ENCODE measurements at places on chromosomes 3 and 15. TPM values are rescaled to one million over a fixed set of nuclear protein-coding genes. Genes with fewer than 3 reads are reported as not detected.

The MANF gene
- 39.3 TPM for total RNA-seq

- H3K27me3 ChIP-seq = peaks cover 4% of the 10 kb centered on the region
- peak within 1 kb of the TSS; percentile 86 for H3K4me3 ChIP-seq
- H3K36me3 ChIP-seq = peaks cover 17% of the 10 kb centered on the region
- peaks cover 6% of the 10 kb centered on the region for H3K4me1 ChIP-seq
Observed at GRCh38 chr3:148991219-148992026, at the start of gene GYG1. GYG1 (plus strand) TSS chr3:148991540; CDS start chr3:148991641, 101 bp downstream.

The PLS1 gene
- 9.0 TPM for total RNA-seq

GRCh38 chr3:60645801-60646200, 605.5 kb downstream of the FHIT start:
- H3K4me3 ChIP-seq = no peak overlapping the region

- H3K4me1 ChIP-seq = no peaks in the 10 kb centered on the region
- no peak overlapping the region for H3K27ac ChIP-seq
Observed at GRCh38 chr3:173703771-173704170, 306.2 kb downstream of the NLGN1 start.

- H3K36me3 ChIP-seq = no peaks in the 10 kb centered on the region
- H3K27ac ChIP-seq = no peak overlapping the region
- no peaks in the 10 kb centered on the region for H3K27me3 ChIP-seq
Observed at GRCh38 chr15:85832394-85832793, 37.7 kb upstream of the KLHL25 start.

The GPR160 gene
- total RNA-seq = 5.0 TPM

- H3K4me3 ChIP-seq = no peak overlapping the region
- no peak overlapping the region for H3K27ac ChIP-seq
- H3K4me1 ChIP-seq = no peaks in the 10 kb centered on the region
- no peak for DNase-seq
- H3K36me3 ChIP-seq = no peaks in the 10 kb centered on the region
Observed at GRCh38 chr3:174243171-174243570, 616.0 kb upstream of the NAALADL2 start.

- peaks cover 4% of the 10 kb centered on the region for H3K4me1 ChIP-seq
- no peak for DNase-seq
- no peak overlapping the region for H3K27ac ChIP-seq
- no peaks in the 10 kb centered on the region for H3K36me3 ChIP-seq
- no peak overlapping the region for H3K4me3 ChIP-seq
Observed at GRCh38 chr15:80328496-80328895, 75.7 kb upstream of the ARNT2 start.

- H3K27me3 ChIP-seq = no peaks in the 10 kb centered on the region
- no peak overlapping the region for H3K4me3 ChIP-seq
- H3K36me3 ChIP-seq = no peaks in the 10 kb centered on the region
- DNase-seq = no peak
- H3K4me1 ChIP-seq = peaks cover 4% of the 10 kb centered on the region
- no peak overlapping the region for H3K27ac ChIP-seq
Observed at GRCh38 chr3:153045150-153045549, 116.9 kb upstream of the RAP2B start.

GRCh38 chr3:186680869-186681268, 15.1 kb downstream of the HRG start:
- H3K4me3 ChIP-seq = no peak overlapping the region
- peaks cover 33% of the 10 kb centered on the region for H3K27me3 ChIP-seq
- H3K4me1 ChIP-seq = no peaks in the 10 kb centered on the region
- no peak for DNase-seq
- H3K27ac ChIP-seq = no peak overlapping the region
- no peaks in the 10 kb centered on the region for H3K36me3 ChIP-seq

DNA sequence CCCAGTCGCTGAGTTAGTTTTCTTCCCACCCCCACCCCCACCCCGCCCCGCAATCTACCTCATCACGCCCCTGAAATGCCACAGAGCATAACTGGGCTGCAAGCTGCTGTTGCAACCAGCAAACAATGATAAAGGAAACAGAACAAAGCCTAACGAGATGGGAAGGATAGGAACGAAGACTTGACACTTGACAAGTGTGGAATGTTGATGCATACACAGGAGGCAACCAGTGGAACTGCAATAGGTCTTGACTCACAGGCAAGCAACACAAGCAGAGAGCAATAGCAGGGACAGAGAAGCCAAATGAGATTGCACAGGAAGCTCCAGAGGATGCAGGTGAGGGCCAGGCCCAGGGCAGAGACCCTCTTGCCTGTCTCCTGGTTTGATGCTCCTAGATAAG, 225.9 kb downstream of the IGSF11 start:
- DNase-seq = no peak
- H3K4me1 ChIP-seq = no peaks in the 10 kb centered on the region
- H3K27ac ChIP-seq = no peak overlapping the region
- no peak overlapping the region for H3K4me3 ChIP-seq

The TMCO5A gene
- total RNA-seq = not detected

The RPL32 gene
- 2,738 TPM for total RNA-seq

- H3K4me1 ChIP-seq = no peaks in the 10 kb centered on the region
- no peaks in the 10 kb centered on the region for H3K27me3 ChIP-seq
- no peaks in the 10 kb centered on the region for H3K36me3 ChIP-seq
- DNase-seq = peak; percentile 23
- peak overlapping the region; percentile 9 for H3K27ac ChIP-seq
- no peak overlapping the region for H3K4me3 ChIP-seq
Observed at GRCh38 chr3:178195824-178196223, 340.4 kb upstream of the KCNMB2 start.

DNA sequence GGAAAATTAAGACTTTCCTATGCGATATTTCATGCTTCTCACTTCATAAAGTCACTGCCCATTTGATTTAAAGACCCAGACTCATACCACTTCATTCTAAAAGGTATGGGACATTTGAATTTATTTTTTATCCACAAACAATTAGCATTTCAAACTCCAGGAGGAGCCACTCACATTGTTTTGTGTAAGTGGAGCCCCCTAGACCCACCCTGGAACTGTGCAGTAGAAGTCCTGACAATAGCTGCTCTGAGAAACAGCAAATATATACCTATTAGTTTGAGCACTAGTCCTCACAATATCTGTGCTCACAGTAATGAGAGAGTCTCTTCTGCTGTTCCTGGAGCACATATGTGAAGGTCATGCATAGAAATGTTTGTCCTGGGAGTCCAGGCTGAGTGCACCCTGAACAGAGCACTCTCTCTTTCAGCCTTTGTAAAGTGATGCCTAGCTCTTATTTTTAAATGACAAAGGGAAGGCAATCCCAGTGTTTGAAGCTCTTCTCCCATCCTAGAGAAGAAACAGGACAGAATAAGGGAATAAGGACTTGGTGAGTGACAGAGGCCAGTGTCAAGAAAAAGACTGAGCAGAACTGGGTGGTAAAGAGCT, 127.5 kb upstream of the STRIT1 start:
- H3K27ac ChIP-seq = no peak overlapping the region
- no peaks in the 10 kb centered on the region for H3K4me1 ChIP-seq
- H3K27me3 ChIP-seq = peaks cover 2% of the 10 kb centered on the region
- H3K4me3 ChIP-seq = no peak overlapping the region
- no peak for DNase-seq
- H3K36me3 ChIP-seq = no peaks in the 10 kb centered on the region

The CILP gene
- not detected for total RNA-seq

DNA sequence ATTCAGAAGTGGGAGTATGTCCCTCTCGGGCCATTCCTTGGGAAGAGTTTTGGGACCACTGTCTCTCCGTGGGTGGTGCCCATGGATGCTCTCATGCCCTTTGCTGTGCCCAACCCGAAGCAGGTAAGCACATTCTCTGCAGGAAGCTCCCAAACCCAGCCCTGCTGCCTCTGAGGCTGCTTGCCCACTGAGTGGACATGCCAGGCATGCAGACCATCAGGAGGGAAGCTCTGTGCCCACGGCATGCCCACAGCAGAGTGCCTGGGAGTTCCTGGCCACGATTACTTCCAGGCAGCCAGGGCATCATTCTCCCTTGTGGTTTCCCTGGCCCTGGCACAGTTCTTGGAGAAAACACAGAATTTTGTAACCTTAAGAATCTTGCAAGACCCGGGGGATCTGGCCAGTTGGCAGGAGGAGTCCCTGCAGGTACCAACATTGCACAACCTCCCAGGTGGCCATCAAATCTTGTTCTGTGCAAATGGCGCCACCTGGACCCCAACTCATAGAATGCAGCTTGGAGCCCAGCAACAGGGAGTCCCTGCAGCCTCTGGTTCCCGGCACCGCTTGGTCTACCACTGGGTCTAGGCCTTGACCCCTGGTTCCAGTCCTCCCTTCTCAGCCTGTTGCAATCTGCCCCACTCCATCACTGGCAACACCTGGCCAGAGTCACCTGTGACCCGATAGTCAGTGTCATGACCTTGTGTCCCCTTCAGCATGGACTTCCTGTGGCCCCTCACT, 20.4 kb downstream of the FAH start:
- no peaks in the 10 kb centered on the region for H3K27me3 ChIP-seq
- no peaks in the 10 kb centered on the region for H3K4me1 ChIP-seq
- H3K36me3 ChIP-seq = peaks cover 83% of the 10 kb centered on the region
- no peak overlapping the region for H3K27ac ChIP-seq
- H3K4me3 ChIP-seq = no peak overlapping the region

DNA sequence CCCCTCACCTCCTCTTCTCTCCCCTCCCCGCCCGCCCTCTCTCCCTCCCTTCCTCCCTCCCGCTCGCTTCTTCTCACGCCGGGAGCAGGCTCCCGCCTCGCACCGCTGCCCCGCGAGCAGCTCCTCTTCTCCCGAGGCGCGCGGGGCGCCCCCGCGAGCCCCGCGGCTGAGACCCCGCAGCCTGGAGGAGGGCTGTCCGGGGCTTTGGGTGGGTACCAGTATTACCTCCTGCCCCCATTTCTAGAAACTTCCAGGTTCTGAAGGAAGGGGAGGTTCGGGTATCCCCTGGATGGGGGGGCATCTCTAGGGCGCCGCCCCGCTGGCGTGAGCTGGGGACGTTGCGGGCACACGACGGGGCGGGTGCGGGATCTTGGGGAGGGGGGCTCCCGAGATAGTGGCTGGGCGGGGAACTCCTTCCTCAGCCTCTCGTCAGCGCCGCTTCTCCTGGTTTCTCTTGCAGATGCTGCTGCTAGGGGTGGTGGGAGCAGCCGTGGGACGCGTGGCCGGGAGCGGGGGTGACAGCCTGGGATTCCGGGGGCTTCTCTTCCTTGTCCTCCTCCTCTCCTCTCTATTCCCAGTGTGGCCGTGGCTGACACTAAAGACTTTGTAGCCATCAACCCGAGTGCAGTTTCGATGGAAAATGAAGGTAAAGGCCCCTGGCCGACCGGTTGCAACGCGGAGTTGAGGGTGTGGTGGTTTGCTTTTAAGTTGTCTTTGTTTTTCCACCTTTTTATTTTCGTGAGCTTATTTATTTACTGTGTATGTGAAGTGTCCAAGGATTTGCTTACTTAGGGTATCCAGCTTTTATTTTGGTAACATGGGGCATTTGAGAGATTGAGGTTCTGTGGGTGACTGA, 474 bp downstream of the ATP2C1 start:
- H3K4me3 ChIP-seq = peak overlapping the region; percentile 86
- H3K4me1 ChIP-seq = peaks cover 8% of the 10 kb centered on the region
- no peaks in the 10 kb centered on the region for H3K27me3 ChIP-seq
- no peaks in the 10 kb centered on the region for H3K36me3 ChIP-seq
- peak; percentile 50 for DNase-seq
- peak overlapping the region; percentile 97 for H3K27ac ChIP-seq

DNA sequence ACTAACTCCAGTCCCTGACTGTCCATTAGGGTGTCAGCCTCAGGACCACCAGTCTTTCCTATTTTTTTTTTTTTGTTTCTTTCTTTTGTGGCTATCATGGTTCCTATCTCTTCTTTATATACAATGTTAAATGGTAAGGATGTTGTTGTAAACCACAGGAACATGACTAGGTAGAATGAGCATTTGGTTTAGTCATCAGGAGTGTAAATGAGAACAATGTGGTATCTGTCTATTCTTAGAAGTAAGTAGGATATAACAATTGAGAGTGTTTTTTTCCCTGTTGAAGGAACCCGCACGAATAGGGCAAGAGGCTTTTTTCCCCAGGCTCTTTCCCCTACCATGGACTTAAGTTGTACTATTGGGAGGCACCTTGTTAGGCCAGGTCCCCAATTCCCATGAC, 880.3 kb upstream of the GBE1 start:
- no peaks in the 10 kb centered on the region for H3K4me1 ChIP-seq
- H3K27ac ChIP-seq = no peak overlapping the region
- no peaks in the 10 kb centered on the region for H3K27me3 ChIP-seq

The GPR149 gene
- total RNA-seq = not detected

The SCAMP5 gene
- total RNA-seq = 0.31 TPM

GRCh38 chr3:102441832-102442231, 7.0 kb downstream of the ZPLD1 start:
- no peaks in the 10 kb centered on the region for H3K4me1 ChIP-seq
- H3K4me3 ChIP-seq = no peak overlapping the region
- H3K27me3 ChIP-seq = no peaks in the 10 kb centered on the region
- no peak for DNase-seq
- H3K36me3 ChIP-seq = no peaks in the 10 kb centered on the region

DNA sequence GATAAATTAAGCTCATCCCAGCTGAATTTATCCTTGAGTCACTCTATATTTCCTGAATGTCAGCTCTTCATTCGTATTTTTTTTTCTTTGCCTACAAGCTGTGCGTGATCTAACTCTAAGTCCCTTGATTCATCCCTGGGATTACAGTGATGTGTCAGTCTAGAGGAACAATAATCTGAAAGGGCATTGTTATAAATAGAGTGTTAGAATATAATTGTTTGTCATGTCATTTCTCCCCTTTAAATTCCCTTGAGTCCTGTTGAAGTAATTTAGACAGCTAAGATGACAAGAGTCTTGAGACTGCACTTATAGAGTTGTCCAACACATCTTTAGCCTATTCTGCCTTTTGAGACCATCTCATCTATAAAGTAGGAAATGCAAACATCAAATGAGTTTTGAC, 621.8 kb downstream of the ZIC1 start:
- no peaks in the 10 kb centered on the region for H3K27me3 ChIP-seq
- no peak overlapping the region for H3K27ac ChIP-seq
- H3K4me1 ChIP-seq = no peaks in the 10 kb centered on the region
- H3K4me3 ChIP-seq = no peak overlapping the region

GRCh38 chr3:112000966-112001365, 2.2 kb downstream of the TAGLN3 start:
- no peak overlapping the region for H3K27ac ChIP-seq
- no peaks in the 10 kb centered on the region for H3K4me1 ChIP-seq
- no peak overlapping the region for H3K4me3 ChIP-seq
- no peaks in the 10 kb centered on the region for H3K36me3 ChIP-seq

The CCR9 gene
- total RNA-seq = not detected

- no peak overlapping the region for H3K4me3 ChIP-seq
- H3K36me3 ChIP-seq = no peaks in the 10 kb centered on the region
- DNase-seq = no peak
Observed at GRCh38 chr3:17030956-17031652, 146.3 kb downstream of the PLCL2 start.

GRCh38 chr15:75232252-75232813, 25.8 kb upstream of the GOLGA6C start:
- peaks cover 86% of the 10 kb centered on the region for H3K27me3 ChIP-seq
- H3K36me3 ChIP-seq = no peaks in the 10 kb centered on the region
- H3K4me3 ChIP-seq = no peak overlapping the region

- no peak overlapping the region for H3K27ac ChIP-seq
- H3K27me3 ChIP-seq = no peaks in the 10 kb centered on the region
- no peak overlapping the region for H3K4me3 ChIP-seq
- no peaks in the 10 kb centered on the region for H3K36me3 ChIP-seq
- no peaks in the 10 kb centered on the region for H3K4me1 ChIP-seq
Observed at GRCh38 chr15:85642693-85643066, 152.0 kb downstream of the KLHL25 start.
